ENCODE measurements at places on chromosomes 5 and 9.

GRCh38 chr5:35819026-35819425, 37.7 kb upstream of the IL7R start:
- DNase-seq: no peak

DNA sequence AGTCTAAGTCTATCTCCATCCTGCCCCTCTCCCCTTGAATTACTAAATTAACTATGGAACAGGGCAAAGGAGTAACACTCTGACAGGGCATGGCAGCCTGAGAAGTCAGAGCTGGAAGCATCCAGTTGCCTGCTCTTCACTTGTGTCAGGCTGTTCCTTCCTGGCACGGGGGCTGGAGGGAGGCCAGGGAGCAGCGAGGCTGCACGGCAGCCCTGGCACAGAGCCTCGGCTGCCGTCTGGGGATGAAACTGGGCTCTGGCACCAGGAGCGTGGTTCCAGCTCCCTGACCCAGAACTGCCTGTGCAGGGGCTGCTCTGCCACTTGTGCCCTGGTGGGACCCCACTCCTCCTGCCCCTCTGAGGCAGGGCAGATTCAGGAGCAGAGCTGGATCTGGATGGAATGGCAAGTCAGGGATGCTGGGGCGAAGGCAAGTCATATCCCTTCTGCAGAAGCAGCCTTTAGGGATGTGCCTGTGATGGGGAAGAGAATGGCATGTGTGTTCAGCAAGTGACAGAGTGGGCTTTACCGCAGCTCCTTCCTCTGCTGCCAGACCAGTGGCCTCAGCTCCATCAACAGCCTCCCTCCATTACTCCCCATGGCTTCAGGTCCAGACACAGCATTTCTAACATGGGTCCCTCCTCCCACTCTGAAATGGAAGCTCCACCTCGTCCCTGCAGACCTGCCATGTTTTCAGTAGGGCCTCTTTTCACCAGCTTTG, 42.2 kb upstream of the PDE8B start:
- no peak for DNase-seq

DNA sequence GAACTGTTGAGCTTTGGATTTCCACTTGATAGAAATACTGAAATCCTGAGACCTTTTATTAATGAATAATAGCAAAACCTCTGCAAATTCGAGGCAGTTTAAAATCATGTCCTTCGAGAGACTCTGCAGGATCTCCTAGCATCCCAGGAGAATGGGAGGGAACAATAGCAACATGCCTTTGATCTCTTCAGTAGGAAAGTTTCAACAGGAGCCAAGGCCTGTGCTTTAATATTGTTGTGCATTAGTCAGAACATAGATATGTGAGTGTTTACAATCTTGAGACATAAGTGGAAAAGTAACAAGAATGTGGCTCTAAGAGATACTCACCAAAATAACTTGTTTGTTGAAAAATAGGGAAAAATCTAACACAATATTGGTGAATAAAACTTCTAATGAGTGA, 83.3 kb upstream of the LHFPL2 start:
- no peak for DNase-seq

GRCh38 chr9:130669965-130670364, 5.6 kb downstream of the PRDM12 start:
- no peak for DNase-seq

GRCh38 chr9:77729177-77729576, 81.1 kb upstream of the GNA14 start:
- DNase-seq: no peak

DNA sequence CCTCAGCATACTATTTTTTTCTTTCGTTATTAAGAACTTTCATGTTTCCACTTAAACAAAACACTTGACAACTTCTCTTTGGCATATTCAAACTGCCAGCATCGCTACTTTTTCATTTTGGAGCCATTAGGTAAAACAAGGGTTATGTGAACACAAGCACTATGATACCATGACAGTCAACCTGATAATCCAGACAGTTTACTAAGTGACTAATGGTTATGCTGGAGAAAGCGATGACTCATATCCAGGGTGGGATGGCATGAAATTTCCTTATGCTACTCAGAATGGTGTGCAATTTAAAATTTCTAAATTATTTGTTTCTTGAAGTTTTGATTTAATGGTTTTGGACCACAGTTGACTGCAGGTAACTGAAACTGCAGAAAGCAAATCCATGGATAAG, 29.9 kb upstream of the PRSS3 start:
- no peak for DNase-seq

GRCh38 chr9:84190411-84190810, 150.1 kb downstream of the SLC28A3 start:
- no peak for DNase-seq

DNA sequence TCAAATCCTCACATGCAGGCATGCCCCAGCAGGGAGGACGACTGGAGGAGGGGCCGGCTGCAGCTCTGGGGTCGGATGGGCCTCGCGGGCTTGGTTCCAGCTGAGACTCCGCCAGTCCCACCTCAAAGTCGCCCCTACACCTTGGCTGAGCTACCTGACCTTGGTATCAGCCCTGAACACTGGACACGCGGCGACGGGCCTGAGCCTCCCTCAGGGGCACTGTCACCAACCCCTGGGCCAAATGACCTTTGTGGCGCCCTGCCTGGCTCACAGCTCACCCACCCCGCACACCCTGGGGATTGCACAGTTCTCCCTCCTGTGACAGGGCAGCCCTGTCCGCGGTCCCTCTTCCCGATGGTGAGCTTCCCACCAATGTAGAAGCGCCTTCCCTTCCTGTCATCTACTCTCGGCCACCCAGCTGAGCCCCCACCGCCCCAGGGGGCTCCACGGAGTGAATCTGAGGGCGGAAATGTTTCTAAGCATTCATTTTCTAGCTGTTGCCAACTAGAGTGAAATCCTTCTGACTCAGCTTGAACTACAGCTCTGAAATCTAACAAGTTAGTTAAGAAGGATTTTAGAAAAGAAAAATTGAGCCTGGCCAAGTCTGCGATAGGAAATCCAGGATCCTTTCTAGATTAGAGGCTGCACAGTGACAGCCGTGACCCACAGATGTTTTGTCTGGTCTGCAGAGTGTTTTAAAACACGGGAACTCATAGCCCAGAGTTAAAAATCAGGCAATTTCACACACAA, 138.9 kb upstream of the PHYKPL start:
- DNase-seq: no peak

GRCh38 chr5:103249068-103249467, 9.5 kb upstream of the MACIR start:
- DNase-seq: no peak

- no peak for DNase-seq
Measured at GRCh38 chr5:178440181-178440580, 150.0 kb downstream of the COL23A1 start.

GRCh38 chr9:93301911-93302541, 118.1 kb downstream of the WNK2 start:
- DNase-seq: peak; percentile 11

DNA sequence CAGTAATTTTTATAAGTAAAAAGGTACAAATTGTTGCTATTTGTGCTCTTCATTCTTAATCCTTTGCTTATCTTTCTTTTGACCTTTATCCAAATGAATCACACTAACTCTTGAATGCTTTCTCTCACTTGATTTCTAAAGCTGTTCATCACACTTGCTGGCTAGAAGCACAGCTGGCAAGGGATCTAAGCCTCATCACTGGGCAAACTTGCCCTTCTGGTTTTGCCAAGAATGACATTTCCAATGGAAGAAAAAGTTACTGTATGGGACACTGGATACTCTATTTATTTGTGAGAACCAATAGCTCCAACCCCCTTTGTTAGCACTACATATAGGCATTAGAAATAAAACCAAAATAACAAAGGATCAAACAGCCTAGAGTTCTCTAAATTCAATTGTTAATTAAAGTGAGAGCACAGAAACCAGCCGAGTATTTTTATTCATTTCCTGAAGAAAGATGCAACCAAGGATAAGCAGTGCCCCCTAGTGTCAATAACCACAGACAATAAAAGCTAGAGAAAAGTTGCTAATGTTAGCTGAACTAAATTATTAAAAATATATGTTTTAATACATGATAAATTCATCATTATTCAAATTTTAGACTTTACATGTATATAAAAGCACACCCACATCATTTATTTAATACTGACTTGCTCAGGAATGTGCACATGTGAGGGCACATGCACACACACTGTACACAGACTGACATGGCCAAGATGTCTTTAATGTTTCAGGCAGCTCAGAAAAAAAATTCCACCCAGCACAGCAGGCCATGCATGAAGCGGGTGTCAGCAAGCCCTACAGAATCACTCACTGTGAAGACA, 59.8 kb upstream of the POU5F2 start:
- no peak for DNase-seq

DNA sequence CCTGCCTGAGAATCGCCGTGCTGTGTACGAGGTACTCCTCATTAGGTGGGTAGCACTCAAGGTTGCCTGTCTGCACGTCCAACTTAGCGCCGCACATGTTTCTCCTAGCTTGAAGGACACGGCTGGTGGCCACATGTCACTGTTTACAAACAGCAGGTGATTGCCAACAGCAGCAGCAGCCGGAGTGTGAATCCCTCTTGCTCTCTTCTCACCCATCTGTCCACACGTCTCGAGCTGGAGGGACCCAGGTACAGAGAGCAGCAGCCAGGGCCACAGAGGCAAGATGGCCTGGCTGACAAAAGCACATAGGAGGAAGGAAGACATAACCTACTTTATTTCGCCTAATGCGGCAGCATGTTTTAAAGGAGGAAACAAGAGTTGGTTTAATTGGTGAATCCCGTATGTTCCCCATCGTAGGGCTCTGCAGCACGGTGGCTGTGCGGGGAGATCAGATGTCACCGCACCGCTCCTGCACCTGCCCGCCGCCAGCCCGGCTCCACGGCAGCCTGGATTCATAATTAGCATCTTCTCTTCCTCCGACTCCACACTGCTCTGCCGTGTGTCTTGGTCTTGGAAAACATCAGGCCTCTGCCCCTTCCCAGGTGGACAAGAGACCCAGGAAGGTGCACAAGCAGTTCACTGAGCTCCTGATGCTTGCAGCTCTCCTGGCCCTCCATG, 201.6 kb upstream of the IRX1 start:
- DNase-seq: no peak

DNA sequence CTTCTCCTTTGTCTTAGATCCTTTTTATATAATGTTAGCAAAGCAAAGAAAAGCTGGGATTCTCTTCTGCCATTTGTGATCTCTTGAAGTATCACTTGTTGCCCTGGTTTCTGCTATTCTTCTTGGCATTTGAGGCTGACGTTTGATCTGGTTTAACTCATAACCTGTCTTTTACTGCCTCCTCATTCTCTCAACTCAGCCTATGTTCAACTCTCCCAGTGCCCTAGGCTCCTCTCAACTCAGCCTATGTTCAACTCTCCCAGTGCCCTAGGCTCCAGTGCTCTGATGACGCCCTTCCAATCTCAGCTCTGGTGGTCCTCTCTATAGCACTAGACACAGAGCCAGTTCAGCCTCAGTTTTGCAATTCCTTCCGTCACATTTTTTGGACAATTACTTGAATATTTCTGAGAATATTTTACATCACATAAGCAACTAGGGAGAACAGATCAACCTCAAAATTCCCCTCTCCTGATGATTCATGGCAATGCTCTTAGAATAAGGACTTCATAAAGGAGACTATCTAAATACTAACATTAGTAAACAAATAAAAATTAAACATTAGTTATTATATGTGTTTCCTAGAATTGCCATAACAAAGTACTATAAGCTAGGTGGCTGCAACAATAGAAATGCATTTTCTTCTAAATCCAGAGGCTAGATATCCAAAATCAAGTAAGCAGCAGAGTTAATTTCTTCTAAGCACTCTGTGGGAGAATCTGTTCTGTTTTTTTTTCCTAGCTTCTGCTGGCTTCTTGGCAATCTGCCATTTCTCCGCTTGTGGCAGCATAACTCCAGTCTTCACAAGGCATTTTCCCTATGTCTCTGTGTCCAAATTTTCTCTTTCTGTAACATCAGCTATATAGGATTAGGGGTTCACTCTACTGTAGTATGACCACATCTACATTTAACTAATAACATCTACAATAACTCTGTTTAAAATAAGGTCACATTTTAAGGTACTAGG, 662.1 kb upstream of the FTMT start:
- DNase-seq: no peak
